Mesothelial cell of epicardium (in vitro differentiated cells): ENCODE measurements at places on chromosomes 6 and 20. TPM values are rescaled to one million over a fixed set of nuclear protein-coding genes. Genes with fewer than 3 reads are reported as not detected.

DNA sequence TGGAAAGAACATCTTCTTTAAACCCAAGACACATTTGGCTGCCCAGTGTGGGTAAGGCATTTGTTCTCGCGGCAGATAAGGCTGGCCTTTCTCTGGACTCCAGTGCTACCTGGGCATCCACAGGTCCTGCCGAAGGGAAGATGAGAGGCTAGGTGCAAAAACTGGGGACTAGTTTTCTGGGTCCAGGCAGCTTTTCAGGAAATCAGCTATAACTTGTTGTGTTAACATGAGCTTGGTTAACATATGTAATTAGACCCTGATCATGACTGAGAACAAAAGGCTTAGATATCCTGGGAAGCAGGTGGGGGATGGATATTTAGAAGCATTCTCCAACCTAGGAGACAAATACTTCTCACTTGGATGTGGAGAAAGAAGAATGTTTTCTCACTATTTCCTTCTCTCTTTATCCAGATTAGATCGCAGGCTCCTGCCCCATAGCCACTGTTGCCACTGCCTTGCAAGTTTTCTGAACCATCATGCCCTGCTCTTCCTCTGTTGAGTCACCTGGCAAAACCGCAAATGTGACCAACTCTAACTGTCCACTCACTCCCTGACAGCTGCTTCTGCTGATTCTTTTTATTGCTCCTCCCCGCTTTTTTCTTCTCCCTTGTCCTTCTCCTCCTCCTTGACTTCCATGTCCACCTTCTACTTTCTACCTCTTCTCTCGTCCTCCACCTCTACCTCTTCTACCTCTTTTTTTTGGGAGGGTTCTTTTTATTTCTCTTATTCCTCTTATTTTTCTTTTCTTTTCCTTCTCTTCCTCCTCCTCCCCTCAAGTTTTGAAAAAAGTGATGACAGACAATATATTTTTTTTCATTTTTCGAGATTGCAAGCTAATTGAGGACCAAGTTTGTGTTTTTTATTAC lies 258.1 kb downstream of the UTRN start:
- no peak for DNase-seq

Gene SERAC1
- 9.8 to 10.4 TPM (median 9.8 TPM) in 3 replicates for total RNA-seq

Gene SLPI
- not detected in 3 replicates for total RNA-seq

GRCh38 chr20:62663145-62664018 lies 21.1 kb downstream of the SLCO4A1 start:
- DNase-seq: no peak

DNA sequence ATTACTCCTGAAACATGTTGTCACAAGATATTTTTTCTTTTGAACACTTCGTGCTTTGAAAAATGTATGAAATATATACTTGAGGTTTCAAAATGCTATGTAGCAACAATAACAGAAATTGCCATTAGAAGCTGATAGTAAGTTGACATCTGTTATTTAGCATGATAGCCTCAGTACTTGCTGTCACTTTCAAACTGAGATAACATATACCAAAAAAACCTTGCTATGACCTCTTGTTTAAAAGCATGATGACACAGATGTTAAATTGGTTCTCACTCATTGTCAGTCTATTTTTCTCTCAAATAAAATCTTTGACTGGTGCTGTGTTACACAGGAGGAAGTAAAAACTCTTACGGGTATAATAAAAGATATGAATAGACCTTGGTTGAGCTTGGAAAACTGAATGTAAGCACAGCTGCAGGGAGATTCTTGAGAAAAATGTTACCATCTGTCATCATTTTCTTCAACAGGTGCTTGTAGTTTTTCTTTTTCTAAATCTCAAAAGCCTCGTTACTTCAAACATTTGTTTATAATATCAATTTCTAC lies 18.6 kb downstream of the MOXD1 start:
- no peak for DNase-seq

GRCh38 chr6:83852528-83853177 lies 507 bp upstream of the RIPPLY2 start:
- no peak for DNase-seq

Gene AURKA
- total RNA-seq: 13.2 to 14.7 TPM (median 14.4 TPM) in 3 replicates

Gene BPIFB1
- not detected in 3 replicates for total RNA-seq

Gene SAMD3
- 0.38 to 0.49 TPM (median 0.47 TPM) in 3 replicates for total RNA-seq

DNA sequence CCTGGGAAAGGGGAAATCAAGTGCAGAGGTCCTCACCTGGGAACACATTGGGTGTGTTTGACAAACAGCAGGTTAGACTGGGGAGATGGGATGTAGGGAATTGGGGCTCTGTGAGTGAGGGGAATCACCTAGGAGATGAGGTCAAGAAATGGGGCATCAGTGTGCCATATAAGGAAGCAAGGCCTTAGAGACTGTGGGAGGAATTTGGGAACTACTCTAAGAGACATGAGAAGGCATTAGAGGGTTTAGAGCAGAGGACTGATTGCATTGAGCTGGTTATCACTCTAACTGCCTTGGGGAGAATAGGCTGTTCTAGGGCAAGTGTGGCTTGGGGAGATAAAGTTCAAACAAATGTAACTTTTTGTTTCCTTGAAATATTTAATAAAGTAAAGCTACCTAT lies 189.9 kb downstream of the EYA4 start:
- DNase-seq: no peak

DNA sequence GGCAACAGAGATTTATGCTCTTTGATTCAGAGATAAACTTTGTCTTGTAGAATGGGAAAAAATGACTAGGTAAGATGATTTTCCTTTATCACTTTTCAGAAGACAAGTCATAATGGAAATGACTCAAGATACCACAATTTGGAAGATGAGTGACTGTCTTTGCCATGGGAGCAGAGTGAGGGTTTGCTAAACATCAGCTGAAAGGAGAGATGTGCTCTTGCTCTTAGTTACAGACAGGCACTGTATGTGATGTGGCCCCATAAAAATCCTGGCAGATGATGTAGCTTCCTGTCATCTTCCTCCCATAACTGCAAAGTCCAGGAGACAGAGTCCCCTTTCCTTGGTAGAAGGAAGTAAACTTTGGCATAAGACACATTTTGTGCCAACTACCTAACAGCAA lies 47.6 kb downstream of the BACH2 start:
- DNase-seq: no peak

Gene OR2J3
- 0.07 to 0.16 TPM in 2 of 3 replicates, not detected in the other for total RNA-seq
